ENCODE measurements at places on chromosomes 3 and 15. TPM values are rescaled to one million over a fixed set of nuclear protein-coding genes. Genes with fewer than 3 reads are reported as not detected.

The RTP1 gene
- not detected for polyA plus RNA-seq

DNA sequence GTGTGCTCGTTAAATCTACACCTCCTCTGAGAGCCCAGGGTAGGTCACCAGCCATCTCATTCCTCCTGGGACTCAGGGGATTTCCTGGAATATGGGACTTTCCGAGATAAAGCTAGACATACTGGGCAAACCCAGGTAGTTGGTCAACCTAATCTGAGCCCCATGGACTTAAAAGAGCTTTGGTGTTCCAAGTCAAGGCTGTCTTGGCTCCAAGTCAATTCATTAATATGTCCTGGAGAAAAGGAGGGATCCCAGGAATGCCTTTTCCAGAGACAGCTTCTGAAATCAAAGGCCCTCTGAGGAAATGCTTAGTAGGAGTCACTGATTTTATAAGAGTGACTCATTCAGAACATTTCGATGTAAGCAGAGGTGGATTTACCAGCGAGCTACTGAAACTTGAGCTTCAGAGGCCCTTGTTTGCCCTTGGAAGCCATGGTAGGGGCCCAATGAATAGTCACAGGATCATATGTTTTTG lies 137.3 kb upstream of the UBE2E1 start:
- no peak for DNase-seq

DNA sequence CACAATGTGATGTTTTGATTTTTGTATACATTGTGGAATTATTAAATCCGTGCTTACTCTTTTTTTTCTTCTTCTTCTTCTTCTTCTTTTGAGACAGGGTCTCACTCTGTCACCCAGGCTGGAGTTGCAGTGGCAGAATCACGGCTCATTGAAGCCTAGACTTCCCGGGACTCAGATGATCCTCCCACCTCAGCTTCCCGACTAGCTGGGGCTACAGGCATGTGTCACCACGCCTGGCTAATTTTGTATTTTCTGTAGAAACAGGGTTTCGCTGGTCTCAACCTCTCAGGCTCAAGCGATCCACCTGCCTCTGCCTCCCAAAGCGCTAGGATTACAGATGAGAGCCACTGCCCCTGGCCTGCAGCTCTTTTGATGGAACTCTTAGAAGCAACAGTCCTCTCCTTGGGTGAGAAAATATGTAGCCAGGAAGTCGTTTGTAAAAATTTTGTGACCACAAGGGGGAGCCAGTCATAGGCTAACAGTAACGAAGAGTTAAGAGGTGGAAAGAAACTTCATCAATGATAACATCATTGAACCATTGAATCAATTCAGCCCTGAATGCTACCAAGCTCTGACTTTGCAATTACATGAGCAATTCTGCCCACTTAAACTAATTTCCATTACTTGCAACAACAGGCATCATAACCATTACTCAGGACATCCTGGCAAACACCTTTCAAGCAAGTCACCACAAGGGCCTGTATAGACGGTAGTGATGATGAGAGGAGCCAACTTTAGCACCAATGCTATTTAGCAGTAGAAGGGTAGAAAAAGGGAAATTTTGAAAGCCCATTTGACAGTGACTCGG lies 16.7 kb upstream of the CMTM7 start:
- DNase-seq = peak; percentile 53

The CYP1A1 gene
- 0.30 TPM for polyA plus RNA-seq

DNA sequence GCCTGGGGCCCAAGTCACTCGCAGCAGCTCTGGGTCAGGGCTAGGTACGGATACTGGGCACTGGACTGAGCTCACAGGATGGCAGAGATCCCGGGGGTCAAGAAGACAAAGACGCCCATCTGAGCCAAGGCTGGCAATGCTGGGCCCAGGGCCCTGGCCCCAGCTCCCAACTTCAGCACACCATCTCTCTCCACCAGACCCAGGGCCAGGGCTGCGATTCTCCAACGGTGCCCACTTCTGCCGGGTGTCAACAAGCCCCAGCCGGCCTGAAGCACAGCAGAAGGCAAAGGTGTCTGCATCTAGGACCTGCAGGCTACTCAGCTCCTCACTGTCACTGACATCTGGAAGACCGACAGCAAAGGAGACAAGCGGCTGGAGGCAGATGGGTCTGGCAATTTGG lies 8.6 kb downstream of the WDR73 start:
- DNase-seq = no peak

DNA sequence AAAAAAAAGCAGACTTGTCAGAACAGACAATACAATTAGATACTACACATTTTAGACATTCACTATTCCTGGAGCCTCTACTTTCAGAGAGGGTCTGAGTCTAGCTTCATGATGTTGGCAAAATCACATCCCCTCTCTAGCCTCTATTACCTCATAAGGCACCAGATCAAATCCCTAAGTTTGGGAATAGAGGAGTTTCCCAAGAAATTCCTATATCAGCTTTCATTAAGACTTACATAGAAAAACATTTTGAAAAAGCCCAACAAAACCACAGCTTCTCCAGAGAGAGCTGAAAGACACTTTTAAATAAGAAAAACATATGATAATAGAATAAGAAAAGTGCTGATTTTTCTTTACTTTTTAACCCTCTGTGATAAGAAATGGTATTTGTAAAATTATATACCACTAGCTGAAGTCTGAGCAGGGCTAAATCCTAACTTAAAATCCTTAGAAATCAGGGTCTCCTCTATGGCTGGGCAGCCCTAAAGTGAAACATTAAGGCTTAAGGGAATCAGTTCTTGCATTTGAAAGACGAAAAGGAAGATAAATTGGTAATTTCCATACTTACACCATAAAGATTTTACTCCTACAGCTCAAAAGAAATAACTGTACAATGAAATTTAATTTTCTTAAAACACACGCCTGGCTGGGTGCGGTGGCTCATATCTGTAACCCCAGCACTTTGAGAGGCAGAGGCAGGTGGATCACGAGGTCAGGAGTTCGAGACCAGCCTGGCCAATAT lies 4.3 kb downstream of the TBC1D2B start:
- DNase-seq = no peak

DNA sequence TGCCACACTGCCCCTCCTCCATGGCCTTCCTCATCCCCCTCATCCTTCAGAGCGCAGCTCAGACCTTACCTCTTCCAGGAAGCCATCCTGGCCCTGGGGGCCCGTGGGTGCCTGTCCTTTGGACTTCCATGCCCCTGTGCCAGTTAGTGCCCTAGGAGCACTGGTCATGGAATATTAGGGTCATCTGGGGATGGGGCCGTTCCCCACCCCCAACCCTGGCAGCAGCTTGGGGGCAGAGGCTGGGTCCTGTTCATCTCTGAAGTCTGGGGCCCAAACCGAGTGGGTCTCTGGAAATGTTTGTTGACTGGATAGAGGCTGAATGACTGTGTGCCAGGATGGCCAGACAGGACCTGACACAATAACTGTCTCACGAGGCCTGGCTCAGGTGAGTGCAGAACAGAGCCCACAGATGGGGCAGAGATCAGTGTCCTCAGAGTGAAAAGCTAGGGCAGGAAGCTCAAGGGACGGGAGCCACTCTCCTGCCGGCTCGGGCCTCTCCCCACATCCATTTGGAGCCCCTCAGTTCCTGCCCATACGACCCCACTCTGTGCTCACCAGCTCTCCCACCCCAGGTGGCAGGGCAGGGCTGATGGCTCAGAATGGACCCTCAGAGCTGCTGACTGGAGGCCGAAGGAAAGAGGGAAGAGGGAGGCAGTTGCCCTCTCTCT lies 62.5 kb downstream of the TLE3 start:
- DNase-seq = no peak

DNA sequence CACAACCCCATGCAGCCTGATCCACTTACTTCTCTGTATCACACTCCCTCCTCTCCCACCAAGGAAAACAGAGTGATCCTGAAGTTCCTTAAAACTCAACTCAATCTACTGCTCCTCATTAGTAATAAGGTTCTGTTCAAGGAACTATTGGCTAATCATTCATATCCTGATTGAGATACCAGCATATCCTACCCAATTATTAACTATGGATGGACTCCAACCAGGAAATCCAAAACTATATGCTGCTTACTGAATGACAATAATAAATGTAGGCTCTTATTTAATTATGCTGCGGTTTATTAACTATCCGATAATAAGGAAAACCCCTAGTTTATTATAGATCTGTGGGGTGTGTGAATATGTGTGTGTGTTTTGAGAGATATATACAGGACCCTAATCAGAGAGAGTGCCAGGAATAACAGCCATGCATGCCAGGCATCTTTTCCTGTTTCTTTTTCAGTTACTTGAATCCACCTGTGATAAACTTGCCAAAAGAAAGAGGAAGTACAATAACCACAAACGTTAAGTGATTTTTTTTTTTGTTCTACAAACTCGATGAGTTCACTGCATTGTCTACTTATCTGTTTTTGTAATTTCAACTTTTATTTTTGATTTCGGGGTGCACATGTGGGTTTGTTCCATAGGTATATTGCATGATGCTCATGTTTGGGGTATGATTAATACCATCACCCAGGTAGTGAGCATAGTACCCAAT lies 1031.7 kb upstream of the CFAP20DC start:
- DNase-seq = no peak
